ENCODE measurements at places on chromosomes 3 and 15. TPM values are rescaled to one million over a fixed set of nuclear protein-coding genes. Genes with fewer than 3 reads are reported as not detected.

Gene TOPAZ1
- not detected for polyA plus RNA-seq

Gene ACVR2B
- polyA plus RNA-seq, result not detected

Gene ACKR2
- polyA plus RNA-seq, result not detected

Gene VPS39
- polyA plus RNA-seq, result 27.5 TPM

Gene RYR3
- 0.08 TPM for polyA plus RNA-seq

Gene MAP6D1
- not detected for polyA plus RNA-seq

Gene GOLGA8O
- not detected for polyA plus RNA-seq

Gene MYL3
- polyA plus RNA-seq, result not detected

Gene GOLGA6L24
- polyA plus RNA-seq, result not detected

Gene SLC51A
- polyA plus RNA-seq, result 0.90 TPM

Gene DET1
- polyA plus RNA-seq, result 1.1 TPM

Gene ZNF80
- polyA plus RNA-seq, result not detected

Gene SLC2A2
- polyA plus RNA-seq, result not detected

Gene DUOXA2
- not detected for polyA plus RNA-seq

Gene COLQ
- polyA plus RNA-seq, result not detected

All from IgD-negative memory B cell (primary cell).